Fibroblast of villous mesenchyme (primary cell): ENCODE measurements at places on chromosomes 7 and 10.
A peak's percentile ranks its signal among the peaks of the same experiment; 100 is the strongest.

- DNase-seq: peak; percentile 50
Observed at GRCh38 chr7:43764039-43764761, 5.7 kb downstream of the BLVRA start.

- DNase-seq: no peak
Observed at GRCh38 chr10:3765146-3765545, 19.9 kb downstream of the KLF6 start.

DNA sequence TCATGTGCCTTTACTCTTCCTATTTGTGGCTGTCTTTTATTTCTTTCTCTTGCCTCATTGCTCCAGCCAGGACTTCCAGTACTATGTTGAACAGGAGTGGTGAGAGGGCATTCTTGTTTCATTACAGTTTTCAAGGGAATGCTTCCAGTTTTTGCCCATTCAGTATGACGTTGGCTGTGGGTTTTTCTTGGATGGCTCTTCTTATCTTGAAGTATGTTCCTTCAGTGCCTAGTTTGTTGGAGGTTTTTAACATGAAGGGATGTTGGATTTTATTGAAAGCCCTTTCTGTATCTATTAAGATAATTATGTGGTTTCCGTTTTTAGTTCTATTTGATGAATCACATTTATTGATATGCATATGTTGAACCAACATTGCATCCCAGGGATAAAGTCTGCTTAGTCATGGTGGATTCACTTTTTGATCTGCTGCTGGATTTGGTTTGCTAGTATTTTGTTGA, 96.8 kb downstream of the GLCCI1 start:
- DNase-seq: peak; percentile 92

DNA sequence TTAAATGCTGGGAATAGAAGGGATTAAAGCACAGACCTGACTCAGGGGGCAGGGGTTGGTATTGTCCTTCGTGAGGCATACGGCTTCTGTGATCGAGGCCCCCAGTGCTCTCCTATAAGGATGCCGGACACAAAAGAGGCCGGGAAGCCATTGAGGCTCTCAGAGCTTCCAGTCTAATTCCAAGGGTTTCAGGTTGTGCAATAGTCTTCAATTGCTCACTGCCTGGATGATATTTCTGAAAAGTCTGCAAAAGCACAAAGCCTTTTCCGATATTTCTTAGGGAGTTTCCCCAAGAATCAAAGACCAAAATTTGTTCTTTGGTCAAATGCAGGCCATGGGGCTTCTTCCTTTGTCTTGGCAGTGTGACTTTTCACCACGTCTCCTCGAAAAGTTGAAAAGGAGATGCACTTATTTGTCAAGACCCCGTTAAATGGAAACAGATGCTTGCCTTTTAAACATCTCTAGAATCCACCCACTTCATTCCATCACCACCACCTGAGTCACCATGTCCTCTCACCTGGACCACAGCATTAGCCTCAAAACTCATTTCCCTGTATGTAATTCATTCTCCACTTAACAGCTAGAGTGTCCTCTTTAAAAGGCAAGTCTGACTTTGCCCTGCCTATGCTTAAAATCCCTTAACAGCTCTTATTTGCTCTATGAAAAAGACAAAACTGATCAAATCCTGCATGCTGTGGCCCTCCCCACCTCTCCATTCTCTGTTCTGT, 134.8 kb upstream of the NAMPT start:
- DNase-seq: no peak

GRCh38 chr7:28409716-28410627, 2.3 kb upstream of the CREB5 start:
- peak; percentile 24 for DNase-seq

- no peak for DNase-seq
Observed at GRCh38 chr7:129989466-129989865, 36.7 kb upstream of the UBE2H start.

DNA sequence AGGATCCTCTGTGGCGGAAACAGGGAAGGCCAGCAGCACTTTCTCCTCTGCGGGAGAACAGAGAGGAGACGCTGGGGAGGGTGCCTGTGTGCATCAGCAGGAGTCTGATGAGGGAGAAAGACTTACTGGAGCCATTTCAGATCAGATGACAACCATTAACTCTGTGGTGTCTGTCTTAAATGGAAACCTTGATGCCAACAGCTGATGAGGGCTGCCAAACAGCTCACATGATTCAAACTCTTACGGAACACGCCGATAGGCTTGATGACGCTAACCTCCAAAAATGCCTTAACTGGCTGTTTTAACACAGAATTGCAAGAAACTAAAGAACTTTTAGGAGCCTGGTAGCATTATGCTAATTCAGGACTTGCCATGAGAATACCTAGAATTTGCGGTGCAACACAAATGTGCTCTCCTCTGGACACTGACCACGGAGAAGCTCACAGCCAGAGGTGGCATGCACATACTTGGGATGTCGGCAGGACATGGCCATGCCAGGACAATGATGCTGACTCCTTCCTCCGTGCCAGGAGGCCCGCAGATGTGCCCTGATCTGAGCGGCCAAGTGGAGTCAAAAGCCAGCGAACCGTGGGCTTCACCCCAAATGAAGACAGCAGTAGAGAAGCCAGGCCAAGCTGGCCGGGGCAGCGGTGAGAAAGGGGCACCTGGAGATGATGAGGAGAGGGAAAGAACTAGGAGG, 154.9 kb downstream of the ZMYND11 start:
- DNase-seq: no peak

- peak; percentile 87 for DNase-seq
Observed at GRCh38 chr7:2109936-2110609, 122.7 kb downstream of the MAD1L1 start.
